Activated CD4-positive, alpha-beta memory T cell treated with anti-CD3 and anti-CD28 coated beads, Interleukin-2, amount 10 ng/mL, durations not matched to agents 7 days and 5 days (primary cell): ENCODE measurements at places on chromosomes 2 and 18. TPM values are rescaled to one million over a fixed set of nuclear protein-coding genes. Genes with fewer than 3 reads are reported as not detected.

Gene ALKAL2
- not detected for total RNA-seq

- H3K27me3 ChIP-seq = no peaks in the 10 kb centered on the region
- H3K27ac ChIP-seq = no peak overlapping the region
- no peak overlapping the region for H3K4me3 ChIP-seq
- DNase-seq = no peak
- no peaks in the 10 kb centered on the region for H3K36me3 ChIP-seq
Observed at GRCh38 chr18:68960355-68960754, 162.5 kb downstream of the CCDC102B start.

DNA sequence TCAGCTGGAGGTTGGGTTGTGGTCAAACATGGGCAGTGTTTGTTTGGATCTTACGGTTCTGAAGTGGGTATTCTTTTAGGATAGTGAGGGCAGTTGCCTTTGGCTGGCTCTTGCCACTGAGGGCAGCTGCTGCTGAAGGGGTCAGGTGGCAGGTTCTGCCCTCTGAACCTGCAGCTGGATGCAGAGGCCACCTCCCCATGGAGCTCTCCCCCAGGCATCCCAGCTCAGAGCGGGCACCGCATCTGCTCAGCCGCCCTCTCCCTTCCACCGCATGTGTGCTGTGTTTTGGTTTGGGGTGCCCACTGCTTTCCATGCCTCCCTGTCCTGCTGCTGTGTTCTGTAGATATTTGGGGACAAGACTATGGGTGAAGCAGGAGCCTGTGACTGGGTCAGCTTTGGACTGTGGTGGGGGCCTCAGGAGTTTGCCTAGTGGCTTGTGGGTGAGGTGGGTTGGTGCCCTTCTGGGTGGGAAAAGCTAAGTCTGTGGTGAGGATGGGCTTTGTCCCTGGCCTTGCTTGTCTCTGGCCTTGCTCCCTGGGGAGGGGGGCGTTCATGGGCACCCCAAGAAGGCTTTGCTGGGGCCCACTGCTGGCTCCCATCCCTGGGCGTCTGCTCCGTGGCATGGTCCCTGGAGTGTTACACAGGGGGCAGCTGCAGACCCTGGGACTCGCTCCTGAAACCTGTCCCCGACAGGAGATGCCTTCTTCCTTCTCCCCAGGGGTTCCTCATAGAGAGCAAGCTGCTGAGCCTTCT lies 28.5 kb downstream of the OTOF start:
- peaks cover 5% of the 10 kb centered on the region for H3K27me3 ChIP-seq
- no peak overlapping the region for H3K27ac ChIP-seq
- no peaks in the 10 kb centered on the region for H3K4me1 ChIP-seq
- no peaks in the 10 kb centered on the region for H3K36me3 ChIP-seq
- DNase-seq = no peak

DNA sequence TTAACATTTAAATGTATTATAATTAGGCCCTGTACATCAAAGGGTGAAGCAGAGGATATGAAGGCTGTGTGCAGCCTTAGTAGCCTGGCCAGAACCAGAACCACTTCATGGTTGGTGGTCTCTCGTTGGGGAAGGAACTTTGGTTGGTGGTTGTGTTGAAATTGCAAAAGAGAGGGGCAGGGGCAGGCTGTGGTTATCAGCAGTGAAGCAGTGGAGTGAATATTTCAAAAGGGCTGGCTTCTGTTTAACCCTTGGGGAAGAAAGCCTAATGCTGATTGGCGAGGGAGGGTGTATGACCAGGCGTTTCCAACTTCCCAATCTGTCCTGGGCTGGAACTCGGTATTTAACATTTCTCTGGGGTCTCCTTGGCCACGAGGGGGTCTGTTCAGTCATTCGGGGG lies 51.2 kb upstream of the LYPD6B start:
- H3K27me3 ChIP-seq = no peaks in the 10 kb centered on the region
- no peaks in the 10 kb centered on the region for H3K4me1 ChIP-seq
- H3K27ac ChIP-seq = no peak overlapping the region
- H3K36me3 ChIP-seq = peaks cover 17% of the 10 kb centered on the region
- H3K4me3 ChIP-seq = no peak overlapping the region
- no peak for DNase-seq

GRCh38 chr2:71600555-71600954 lies 147.2 kb downstream of the DYSF start:
- no peak overlapping the region for H3K4me3 ChIP-seq
- peaks cover 8% of the 10 kb centered on the region for H3K27me3 ChIP-seq
- no peaks in the 10 kb centered on the region for H3K36me3 ChIP-seq
- no peak for DNase-seq
- H3K27ac ChIP-seq = no peak overlapping the region
